Spinal cord (tissue), 10 donors: ENCODE measurements at places on chromosomes 11 and 22.

DNA sequence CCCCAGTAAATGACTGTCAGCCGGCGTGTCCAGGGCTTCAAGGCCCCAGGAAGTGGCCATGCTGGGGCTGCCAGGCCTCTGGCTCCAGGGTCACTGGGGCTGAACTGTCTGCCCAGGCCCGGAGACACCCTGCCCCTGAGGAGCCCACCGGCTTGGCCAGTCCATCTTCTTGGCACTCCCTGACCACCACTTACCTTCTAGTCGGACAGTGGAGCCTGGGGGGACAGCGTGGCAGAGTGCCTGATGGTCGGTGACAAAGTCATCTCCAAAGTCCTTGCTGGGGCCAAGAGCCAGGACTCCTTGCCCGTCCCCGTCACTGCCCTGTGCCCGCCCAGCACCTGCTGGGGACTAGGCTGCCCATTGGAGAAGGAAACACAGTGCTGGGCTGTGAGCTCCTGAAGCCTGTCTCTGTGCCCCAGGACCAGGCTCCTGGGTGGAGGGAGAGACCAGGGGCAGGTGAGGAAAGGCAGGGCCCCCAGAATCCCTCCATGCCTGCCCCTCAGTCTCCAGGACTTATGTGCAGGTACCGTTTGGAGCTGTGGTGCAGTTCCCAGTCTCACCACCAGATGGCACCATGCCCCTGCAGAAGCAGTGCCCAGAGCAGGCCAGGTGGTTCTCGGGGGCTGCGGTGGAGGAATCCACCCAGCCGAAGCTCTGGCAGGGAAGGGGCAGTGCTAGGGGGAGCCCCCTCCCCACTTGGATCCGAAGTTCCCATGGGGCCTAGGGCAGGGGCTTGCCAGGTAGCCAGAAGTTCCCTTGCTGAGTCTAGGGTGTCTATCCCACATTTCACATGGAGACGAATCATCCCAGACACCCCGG lies 6.0 kb upstream of the CCDC188 start:
- peak; percentile 77 for DNase-seq

DNA sequence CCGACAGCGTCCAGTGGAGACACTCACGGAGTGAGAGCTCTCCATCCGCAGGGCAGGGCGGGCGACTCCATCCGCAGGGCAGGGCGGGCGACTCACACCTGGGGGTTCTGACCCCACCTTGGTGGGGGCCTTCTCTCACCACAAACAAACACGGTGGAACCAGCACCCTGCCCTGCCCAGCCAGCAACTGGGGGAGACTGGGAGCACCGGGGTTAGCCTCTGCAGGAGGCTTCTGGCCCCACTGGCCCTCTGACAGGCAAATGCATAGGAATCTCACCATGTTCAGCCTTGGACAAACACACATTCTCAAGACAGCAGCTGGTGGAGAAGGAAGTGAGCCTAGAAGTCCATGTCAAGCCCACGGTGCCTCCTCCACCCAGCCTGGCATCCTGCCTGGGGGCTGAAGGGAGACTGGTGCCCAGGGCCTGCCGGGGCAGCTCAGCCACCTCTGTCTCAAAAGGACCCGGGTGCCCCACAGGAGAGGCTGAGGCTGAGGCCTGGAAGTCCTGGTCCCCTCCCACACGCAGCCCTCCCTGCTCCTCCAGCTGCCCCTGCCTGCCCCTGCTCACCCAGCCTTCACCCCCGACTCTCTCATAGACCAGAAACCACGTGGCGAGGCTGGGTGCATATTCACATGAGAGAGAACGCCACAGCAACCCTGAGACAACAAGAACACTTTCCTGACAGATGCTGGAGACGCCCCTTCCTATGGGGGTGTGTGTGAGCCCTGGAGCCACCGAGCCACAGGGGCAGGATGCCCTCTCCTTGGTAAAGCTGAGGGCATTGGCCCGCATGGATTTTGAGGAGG lies 98.4 kb upstream of the B3GAT1 start:
- DNase-seq = no peak

- DNase-seq = no peak
Observed at GRCh38 chr22:21761086-21761485, 25.5 kb upstream of the YPEL1 start.

- DNase-seq = no peak
Observed at GRCh38 chr11:134740590-134741261, 328.7 kb upstream of the B3GAT1 start.

GRCh38 chr11:35282221-35282882 lies 137.0 kb downstream of the SLC1A2 start:
- DNase-seq = no peak

DNA sequence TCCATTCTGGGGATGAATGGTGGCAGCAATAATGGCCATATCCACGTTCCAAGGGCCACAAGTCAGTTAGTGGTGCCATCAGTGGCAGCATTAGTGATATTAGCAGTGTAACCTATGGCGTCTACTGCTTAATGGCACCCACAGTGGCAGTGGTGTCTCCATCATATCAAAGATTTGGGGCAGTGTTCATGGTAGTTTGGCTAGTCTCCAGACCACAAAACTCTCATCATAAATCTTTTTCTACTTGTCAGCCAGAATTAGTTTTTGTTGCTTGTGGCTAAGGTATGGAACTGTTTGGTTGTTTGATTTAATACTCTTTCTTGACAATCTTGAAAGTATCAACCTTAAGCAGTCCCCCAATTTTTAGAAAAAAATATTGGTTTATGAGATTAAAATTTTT lies 45.1 kb upstream of the DEUP1 start:
- DNase-seq = no peak

- DNase-seq = no peak
Observed at GRCh38 chr22:30427871-30428270, 2.3 kb downstream of the MTFP1 start.
